Upper lobe of right lung (tissue), 1 donor: ENCODE measurements at places on chromosomes 12 and 14. TPM values are rescaled to one million over a fixed set of nuclear protein-coding genes. Genes with fewer than 3 reads are reported as not detected.
A peak's percentile ranks its signal among the peaks of the same experiment; 100 is the strongest.

DNA sequence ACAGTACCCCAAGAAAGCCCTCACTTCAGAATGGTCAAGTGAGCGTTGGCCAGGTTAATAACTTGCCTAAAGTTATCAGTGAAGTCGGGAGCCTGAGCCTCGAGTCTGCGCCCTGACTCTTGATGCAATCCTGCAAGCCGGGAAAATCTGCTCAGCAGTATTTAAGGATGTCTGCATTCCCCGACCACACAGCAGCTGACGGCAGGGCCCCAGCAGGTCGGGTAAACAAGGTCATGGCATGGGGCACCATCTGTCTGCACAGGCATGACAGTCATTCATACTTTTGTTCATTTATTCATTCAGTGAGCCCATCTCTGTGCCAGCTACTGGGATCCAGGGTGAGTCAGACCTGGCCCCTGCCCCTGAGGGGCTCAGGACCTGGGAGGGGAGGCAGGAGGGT, 11.1 kb downstream of the ABCB9 start:
- H3K4me3 ChIP-seq: no peak overlapping the region
- no peaks in the 10 kb centered on the region for H3K4me1 ChIP-seq
- no peaks in the 10 kb centered on the region for H3K27me3 ChIP-seq
- H3K36me3 ChIP-seq: no peaks in the 10 kb centered on the region
- H3K27ac ChIP-seq: no peak overlapping the region

GRCh38 chr12:106170285-106170684, 31.5 kb upstream of the NUAK1 start:
- DNase-seq: no peak
- H3K36me3 ChIP-seq: no peaks in the 10 kb centered on the region
- H3K4me3 ChIP-seq: no peak overlapping the region
- no peak overlapping the region for H3K27ac ChIP-seq
- no peaks in the 10 kb centered on the region for H3K27me3 ChIP-seq
- no peaks in the 10 kb centered on the region for H3K4me1 ChIP-seq

- H3K27me3 ChIP-seq: peaks cover 4% of the 10 kb centered on the region
- H3K4me1 ChIP-seq: no peaks in the 10 kb centered on the region
- DNase-seq: no peak
- no peak overlapping the region for H3K27ac ChIP-seq
- no peaks in the 10 kb centered on the region for H3K36me3 ChIP-seq
Measured at GRCh38 chr12:96606644-96607043, 117.3 kb downstream of the CFAP54 start.

GRCh38 chr14:61476754-61477410, 155.5 kb downstream of the PRKCH start:
- H3K4me3 ChIP-seq: peak overlapping the region; percentile 17
- peaks cover 70% of the 10 kb centered on the region for H3K4me1 ChIP-seq
- H3K27me3 ChIP-seq: no peaks in the 10 kb centered on the region

The KRT5 gene
- total RNA-seq: 8.8 TPM

GRCh38 chr12:1459339-1459738, 135.0 kb downstream of the FBXL14 start:
- H3K4me1 ChIP-seq: no peaks in the 10 kb centered on the region
- no peak for DNase-seq
- no peaks in the 10 kb centered on the region for H3K27me3 ChIP-seq
- no peak overlapping the region for H3K27ac ChIP-seq
- no peak overlapping the region for H3K4me3 ChIP-seq
